Stimulated activated CD4-positive, alpha-beta T cell treated with anti-CD3 and anti-CD28 coated beads, TNF-alpha, amount 100 ng/mL, for 48 hours (primary cell): ENCODE measurements at places on chromosomes 6 and 20.

DNA sequence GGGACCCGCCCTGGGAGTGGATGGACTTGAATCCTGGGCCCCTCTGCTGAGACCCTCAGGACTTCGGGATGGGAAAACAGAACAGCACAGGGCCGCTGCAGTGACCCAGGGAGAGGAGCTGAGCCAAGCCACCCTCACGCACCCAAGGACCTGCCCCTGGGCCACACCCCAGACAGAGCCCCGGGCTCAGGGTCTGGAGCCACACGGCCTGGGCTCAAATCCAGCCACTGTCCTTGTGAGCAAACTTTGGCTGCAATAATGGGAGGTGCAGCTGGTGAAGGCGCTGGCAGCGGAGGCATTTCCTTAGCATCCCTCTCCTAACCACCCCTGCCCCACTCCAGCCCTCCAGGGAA lies 207.7 kb downstream of the PREX1 start:
- DNase-seq, result no peak

GRCh38 chr20:63268671-63269439 lies 3.8 kb upstream of the ARFGAP1 start:
- DNase-seq, result no peak

- DNase-seq, result no peak
Observed at GRCh38 chr6:116672306-116672705, 3.7 kb upstream of the ZUP1 start.

DNA sequence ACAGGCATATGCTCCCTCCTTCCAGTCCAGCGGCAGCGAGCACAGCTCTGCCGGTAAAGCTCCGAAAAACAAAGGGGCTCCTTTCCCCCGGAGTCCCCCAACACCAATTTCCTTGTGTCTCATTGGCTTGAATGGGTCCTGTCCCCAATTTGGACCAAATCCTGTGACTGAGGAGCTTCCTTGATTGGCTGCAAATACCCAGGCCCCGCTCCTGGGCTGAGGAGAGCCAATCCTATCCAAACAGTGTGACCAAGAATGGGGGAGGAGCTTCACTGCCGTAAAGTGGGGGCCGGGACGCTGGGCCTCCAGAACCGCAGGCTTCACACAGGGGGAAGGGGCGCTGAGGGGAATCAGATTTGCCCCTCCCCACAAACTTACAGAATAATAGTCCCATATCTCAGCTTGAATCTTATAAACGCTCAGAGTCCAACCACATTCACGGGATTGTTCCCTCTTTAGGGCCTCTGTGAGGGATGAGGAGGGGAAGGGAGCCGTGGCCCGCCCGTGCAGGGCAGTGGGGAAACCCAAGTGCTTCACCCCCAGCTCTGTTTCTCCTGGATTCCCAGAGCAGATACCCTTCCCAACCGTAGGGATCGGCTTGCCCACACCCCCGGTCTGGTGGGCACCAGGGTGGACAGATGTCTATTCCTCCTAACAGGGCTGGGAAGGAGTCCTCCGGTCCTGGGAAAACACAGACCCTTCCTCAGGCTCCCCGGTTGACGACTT lies 141.0 kb upstream of the MLN start:
- DNase-seq, result no peak

DNA sequence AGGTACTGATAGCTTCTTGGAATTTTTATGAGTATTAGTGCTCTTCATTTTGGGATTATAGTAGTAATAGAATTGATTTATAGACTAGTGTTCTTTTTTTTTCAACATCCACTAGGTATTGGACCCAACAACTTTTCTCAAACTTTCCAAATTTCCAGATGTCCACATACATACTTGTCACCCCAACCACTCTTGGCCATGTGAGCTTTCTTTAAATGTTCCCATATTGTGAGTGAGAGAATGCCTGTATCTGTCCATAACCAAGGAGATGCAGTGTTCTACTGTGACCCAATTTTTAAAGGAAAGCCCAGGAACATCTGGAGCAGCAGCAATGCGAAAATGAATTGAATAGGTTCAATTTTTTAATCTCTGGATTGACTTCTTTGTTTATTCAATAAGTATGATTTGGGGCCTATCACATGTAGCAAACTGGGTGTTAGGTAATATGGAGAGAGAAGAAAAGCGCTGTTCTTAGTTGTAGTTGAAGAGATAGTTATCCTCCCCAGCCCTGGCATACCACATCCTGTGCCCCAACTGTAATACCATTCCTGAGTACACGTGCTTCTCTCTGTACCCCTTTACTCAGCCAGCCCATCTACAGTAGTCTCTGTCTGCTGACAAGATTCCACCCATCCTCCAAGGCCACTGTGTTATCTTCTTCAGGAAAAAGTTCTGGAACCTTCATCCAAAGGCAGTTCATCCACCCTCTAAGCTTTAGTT lies 116.8 kb upstream of the SUPT3H start:
- DNase-seq, result no peak

- no peak for DNase-seq
Observed at GRCh38 chr20:33178726-33179125, 10.8 kb downstream of the BPIFA2 start.

DNA sequence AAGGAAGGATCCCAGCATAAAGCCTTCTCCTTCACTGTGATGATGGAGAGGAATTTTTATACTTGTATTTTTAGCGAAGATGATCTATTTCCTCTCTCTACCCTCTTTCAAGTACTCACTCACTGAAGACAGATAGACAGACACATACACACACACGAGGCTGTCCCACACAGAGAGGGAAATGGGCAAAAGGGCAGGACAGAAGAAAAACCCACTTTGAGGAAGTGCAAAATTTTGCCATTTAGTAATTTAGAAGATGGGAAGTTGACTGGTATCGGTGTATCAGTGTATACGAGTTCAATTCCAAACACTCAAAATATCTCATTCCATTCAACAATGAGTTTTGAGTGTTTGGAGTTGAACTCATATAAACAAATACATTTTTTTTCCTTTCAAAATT lies 30.9 kb downstream of the HEBP2 start:
- DNase-seq, result no peak

- DNase-seq, result no peak
Observed at GRCh38 chr6:45479834-45480751, 102.4 kb upstream of the SUPT3H start.

GRCh38 chr20:61990484-61990883 lies 75.2 kb downstream of the TAF4 start:
- DNase-seq, result no peak

DNA sequence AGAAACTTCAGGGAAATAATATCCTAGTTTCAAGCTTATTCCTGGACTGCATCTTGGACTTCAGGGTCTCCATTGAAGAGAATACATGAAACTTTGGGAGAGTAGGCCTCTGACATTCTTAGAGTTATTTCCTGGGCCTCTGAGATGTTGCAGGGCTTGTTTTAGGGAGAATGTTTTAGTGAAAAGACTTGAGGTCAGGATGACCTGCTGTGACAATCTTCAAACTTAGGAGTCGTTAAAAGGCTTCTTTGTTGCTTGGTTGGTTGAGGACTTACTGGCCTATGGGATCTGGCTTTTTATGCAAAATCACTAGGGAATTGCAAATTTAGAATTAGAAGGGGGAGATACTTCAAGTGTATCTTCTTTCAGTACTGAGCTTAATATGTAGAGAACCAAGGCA lies 613.2 kb upstream of the FLRT3 start:
- no peak for DNase-seq

- DNase-seq, result no peak
Observed at GRCh38 chr20:61805365-61805764, 260.3 kb downstream of the TAF4 start.

GRCh38 chr20:17558154-17558940 lies 11.5 kb upstream of the DSTN start:
- no peak for DNase-seq
